ENCODE measurements at places on chromosomes 11 and 22. TPM values are rescaled to one million over a fixed set of nuclear protein-coding genes. Genes with fewer than 3 reads are reported as not detected.

Gene TRIM6
- 9.7 TPM for total RNA-seq

Gene GSTT2B
- total RNA-seq: 0.43 TPM

Gene PNPLA5
- not detected for total RNA-seq

Gene LDHAL6A
- not detected for total RNA-seq

Gene SUSD2
- 67.0 TPM for total RNA-seq

Gene TRPC6
- 0.79 TPM for total RNA-seq

Gene ZFP91
- total RNA-seq: 43.3 TPM

Gene BTG4
- total RNA-seq: not detected

Gene PLEKHA7
- total RNA-seq: 46.9 TPM

Gene OR10S1
- not detected for total RNA-seq

Gene B4GALNT4
- total RNA-seq: 10.4 TPM

Gene PGA5
- total RNA-seq: not detected

Gene UBQLNL
- not detected for total RNA-seq

Gene WBP2NL
- 0.30 TPM for total RNA-seq

Gene TTC12
- total RNA-seq: 4.6 TPM

Gene FXYD6
- total RNA-seq: 0.35 TPM

Gene MRPL11
- total RNA-seq: 106 TPM

Gene SAA1
- total RNA-seq: 1.6 TPM

Gene GPHA2
- total RNA-seq: not detected

Gene ADORA2A
- total RNA-seq: 0.48 TPM

Gene GUCY1A2
- 0.02 TPM for total RNA-seq

Gene PIH1D2
- total RNA-seq: 1.5 TPM

Gene CSNK1E
- total RNA-seq: 90.5 TPM

Gene NXPE4
- total RNA-seq: not detected

Gene ALDH3B1
- 124 TPM for total RNA-seq

Gene NXPE2
- total RNA-seq: not detected

Gene HEPN1
- total RNA-seq: not detected

Gene TUB
- total RNA-seq: 6.5 TPM

Gene PES1
- 104 TPM for total RNA-seq

Gene UCP2
- total RNA-seq: 85.2 TPM

Gene ABCG4
- total RNA-seq: 0.36 TPM

Gene CASP4
- total RNA-seq: 4.4 TPM

Gene CCDC87
- total RNA-seq: 0.21 TPM

Gene PHOX2A
- total RNA-seq: not detected

Gene NPTXR
- 9.1 TPM for total RNA-seq

Gene CHRNA10
- 1.7 TPM for total RNA-seq

Gene INSC
- total RNA-seq: not detected

Gene ARVCF
- total RNA-seq: 2.1 TPM

Gene PARVG
- total RNA-seq: not detected

Gene RIMBP3B
- total RNA-seq: 0.24 TPM

Gene TMEM126A
- total RNA-seq: 54.7 TPM

Gene KRTAP5-2
- total RNA-seq: not detected

Gene SMIM35
- total RNA-seq: not detected

Gene DNAJC4
- 20.6 TPM for total RNA-seq

Gene CLDN5
- not detected for total RNA-seq

Gene TSKU
- 122 TPM for total RNA-seq

All from A549 treated with GW870086 at 1 μM for 4 hours (cell line).